ENCODE measurements at places on chromosomes 5 and 9. TPM values are rescaled to one million over a fixed set of nuclear protein-coding genes. Genes with fewer than 3 reads are reported as not detected.

DNA sequence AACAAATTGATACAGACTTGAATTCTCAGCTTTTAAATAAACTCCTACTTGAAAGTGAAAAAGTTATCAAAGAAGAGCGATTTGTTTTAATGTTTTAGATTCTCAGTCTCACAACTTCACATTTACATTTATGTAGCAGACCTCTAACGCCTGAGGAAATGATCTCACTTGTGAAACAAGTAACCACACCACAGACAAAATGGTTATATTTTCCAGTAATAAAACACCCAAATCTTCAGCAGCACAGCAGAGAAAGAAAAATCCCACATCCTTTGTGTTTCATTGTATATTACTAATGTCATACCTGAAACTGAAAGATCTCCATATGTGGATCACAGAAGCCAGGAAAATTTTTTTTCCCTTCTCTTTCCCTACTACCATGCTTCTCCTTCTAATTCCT lies 29.8 kb upstream of the GZMA start:
- DNase-seq: peak; percentile 47

GRCh38 chr5:116380621-116381020 lies 194.0 kb downstream of the SEMA6A start:
- no peak for DNase-seq

- no peak for DNase-seq
Observed at GRCh38 chr5:38835887-38836286, 9.9 kb upstream of the OSMR start.

- no peak for DNase-seq
Observed at GRCh38 chr5:13359344-13359743, 585.1 kb downstream of the DNAH5 start.

The IFNA2 gene
- total RNA-seq: not detected

- no peak for DNase-seq
Observed at GRCh38 chr5:28967848-28968247, 1929.5 kb upstream of the CDH9 start.

The SLC45A2 gene
- not detected for total RNA-seq

- no peak for DNase-seq
Observed at GRCh38 chr5:159510282-159510681, 180.0 kb upstream of the IL12B start.
